NCI-H187 (cell line): ENCODE measurements at places on chromosomes 1 and 21.

GRCh38 chr1:159266832-159267231, 35.3 kb upstream of the FCER1A start:
- DNase-seq = no peak

DNA sequence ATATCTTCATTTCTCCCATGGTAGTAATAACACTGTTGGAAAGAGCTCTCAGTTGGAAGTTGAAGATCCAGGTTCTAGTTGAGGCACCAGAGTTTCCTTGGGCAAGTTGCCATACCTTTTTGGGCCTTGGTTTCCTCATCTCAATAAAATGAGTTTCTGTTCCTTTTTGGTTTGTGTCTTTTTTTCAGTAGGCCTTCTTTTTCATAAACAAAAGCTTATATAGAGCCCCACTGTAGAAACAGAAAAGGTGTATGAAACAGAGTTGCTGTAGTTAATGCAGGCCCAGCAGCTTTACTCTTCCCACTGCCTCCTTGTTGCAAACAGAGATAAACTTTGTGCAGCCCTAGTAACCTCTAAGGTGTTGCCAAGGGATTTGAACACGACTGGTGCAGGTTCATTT, 41.7 kb downstream of the WNT4 start:
- DNase-seq = no peak

GRCh38 chr1:162384601-162385279, 3.2 kb downstream of the C1orf226 start:
- DNase-seq = no peak

- no peak for DNase-seq
Measured at GRCh38 chr1:13702425-13703127, 2.6 kb downstream of the PRDM2 start.

DNA sequence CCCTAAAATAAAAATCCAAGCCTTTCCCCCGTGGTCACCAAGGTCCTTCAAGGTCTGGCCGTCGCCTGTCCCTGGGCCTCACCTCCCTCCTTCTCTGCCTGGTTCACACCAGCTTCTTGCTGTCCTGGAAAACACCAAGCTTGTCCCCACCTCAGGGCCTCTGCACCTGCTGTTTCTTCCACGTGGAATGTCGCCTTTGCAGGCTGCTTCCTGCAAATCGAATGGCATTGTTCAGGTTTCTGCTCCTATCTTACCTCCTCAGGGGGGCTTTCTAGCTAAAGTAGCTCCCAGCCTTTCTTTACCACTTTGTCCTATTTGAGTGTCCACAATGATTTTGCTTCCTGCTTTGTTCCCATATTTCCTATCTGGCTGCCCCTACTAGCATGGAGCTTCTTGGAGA, 3.3 kb upstream of the CASZ1 start:
- no peak for DNase-seq

DNA sequence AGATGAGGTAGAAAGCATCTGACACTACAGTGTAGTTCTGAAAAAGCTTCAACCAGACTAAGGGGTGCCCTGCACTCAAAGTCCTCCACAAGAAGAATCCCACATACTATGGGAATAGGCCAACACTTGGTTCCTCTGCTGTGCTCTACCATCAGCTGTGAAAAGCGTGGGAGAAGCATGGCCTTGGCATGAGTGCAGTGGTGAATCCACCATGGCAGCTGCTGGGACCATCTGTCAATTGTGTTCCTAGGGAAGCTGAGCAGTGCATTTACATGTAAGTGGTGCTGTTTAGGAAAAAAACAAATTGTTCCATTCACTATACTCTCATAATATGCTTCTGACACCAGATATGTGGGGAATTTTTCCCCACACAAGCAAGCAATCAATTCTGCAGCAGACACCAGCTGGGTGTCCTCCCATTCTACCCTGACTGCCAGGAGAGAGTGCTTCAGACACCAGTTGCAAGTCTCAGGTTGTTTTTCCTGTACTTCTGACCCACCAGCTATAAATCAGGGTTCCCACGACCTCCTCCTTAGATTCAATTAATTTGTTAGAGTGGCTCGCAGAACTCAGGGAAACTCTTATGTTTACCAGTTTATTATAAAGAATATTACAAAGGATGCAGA, 230.8 kb upstream of the CHRM3 start:
- DNase-seq = no peak

DNA sequence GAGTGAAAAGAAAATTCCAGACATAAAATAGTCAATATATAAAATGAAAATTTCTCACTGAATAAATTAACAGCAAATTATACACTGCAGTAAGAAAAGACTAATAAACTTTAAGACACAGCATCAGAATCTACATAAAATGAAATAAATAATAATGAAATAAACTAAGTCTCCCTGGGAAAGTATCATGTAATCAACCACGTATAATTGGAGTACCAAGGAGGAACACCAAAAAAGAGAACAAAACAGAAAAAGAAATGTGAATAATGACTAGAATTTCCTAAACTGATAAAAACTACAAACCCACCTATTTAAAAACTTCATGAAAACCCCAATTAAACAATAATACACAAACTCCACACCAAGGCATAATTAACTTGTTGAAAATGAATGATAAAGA, 43.6 kb downstream of the SASS6 start:
- no peak for DNase-seq

DNA sequence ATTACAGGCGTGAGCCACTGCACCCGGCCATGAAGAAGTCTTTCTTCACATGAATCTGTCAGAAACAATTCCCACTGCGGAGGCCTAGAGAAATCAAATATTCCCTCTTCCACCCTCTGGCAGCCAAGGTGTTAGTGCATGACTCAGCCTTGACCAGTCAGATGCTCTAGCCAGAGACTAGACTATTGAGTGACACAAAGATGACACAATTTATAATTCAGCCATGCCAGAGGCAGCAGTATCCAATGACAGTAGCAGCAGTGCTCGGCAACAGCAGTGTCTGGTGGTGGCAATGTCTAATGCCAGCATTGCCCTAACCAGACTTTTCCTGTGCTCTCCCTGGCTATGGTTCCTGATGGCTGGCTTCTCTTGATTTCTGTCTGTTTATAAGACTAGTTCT, 8.7 kb downstream of the CTXND2 start:
- DNase-seq = no peak

GRCh38 chr1:211259638-211260126, 516 bp downstream of the RCOR3 start:
- DNase-seq = no peak

- DNase-seq = no peak
Measured at GRCh38 chr21:27690426-27690825, 723.5 kb upstream of the ADAMTS5 start.

DNA sequence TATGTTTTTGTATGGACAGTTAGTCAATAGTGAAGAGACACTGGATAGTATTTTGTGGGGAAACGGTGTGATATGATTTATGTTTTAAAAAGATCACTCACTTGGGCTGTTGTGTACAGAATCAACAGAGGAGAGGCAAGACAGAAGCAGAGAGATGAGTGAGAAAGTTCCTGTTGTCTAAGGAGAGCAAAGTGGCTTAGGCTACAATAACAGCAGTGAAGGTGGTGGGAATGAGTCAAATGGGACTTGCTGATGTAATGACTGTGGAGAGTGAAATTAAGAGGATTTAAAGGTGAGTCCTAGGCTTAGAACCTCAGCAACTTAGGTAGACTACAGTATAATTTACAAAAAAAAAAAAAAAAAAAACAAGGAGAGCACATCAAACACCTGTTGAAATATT, 169.2 kb upstream of the HP1BP3 start:
- DNase-seq = no peak

- DNase-seq = no peak
Measured at GRCh38 chr1:192441492-192441891, 124.7 kb downstream of the RGS21 start.

DNA sequence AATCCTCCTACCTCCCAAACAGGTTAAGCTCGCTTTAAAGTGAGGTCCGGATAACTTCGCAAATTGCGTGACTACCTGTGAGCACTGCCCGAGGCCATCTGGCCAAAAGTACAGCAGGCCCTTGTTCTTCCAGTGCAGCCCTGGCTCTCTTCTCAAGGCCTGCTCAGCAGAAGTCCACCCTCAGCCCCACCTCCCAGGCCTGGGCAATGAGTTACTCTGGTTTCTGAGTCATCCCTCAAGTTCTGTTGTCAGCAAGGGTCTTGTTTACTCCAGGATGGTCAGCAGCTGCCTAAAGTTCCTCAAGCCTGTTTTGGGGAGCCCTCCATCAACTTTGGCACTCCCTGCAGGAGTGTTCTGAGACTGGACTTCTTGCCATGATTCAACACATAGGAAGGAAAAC, 101.7 kb downstream of the BCAR3 start:
- no peak for DNase-seq

- DNase-seq = no peak
Measured at GRCh38 chr1:208169081-208169879, 74.9 kb downstream of the PLXNA2 start.

GRCh38 chr1:158126425-158126824, 54.3 kb upstream of the CD1D start:
- DNase-seq = no peak

DNA sequence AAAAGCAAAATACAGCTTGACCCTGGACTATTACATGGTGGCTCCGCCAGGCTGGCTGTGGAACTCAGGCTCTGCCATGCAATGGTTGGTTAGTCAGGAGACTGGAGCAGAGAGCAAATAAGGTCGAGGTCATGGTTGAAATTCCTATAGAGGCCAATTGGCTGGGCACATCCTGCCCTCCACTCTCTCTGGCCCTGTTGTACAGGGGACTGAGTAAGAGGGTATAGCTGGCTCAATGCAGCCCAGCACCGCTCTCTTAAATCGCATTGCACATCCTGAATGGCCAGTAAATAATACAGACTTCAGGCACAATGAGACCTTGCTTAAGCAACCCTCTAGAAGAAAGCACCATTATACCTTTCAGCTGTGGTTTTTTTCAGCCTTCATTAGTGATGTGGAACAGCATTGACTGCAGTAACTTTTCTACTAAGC, 59.3 kb upstream of the PPP2R5A start:
- no peak for DNase-seq

DNA sequence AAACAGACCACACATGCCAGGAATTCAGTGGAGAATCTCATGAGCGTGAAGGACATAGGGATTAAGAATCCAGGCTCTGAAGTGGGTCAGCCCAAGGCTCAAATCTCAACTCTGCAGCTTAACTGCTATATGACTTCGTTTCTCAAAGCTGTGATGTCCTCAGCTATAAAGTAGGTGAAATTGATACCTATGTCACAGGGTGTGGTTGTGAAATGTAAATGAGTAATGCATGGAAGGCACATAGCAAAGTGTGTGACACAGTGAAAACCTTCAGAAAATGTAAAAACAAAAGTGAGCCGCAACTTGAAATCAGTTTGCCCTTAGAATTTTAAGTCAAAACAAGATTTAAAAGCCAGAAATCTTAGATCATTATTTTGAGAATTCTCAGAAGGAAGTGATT, 145.7 kb upstream of the PRMT6 start:
- no peak for DNase-seq

- DNase-seq = no peak
Measured at GRCh38 chr1:84668185-84668584, 22.1 kb downstream of the SSX2IP start.

DNA sequence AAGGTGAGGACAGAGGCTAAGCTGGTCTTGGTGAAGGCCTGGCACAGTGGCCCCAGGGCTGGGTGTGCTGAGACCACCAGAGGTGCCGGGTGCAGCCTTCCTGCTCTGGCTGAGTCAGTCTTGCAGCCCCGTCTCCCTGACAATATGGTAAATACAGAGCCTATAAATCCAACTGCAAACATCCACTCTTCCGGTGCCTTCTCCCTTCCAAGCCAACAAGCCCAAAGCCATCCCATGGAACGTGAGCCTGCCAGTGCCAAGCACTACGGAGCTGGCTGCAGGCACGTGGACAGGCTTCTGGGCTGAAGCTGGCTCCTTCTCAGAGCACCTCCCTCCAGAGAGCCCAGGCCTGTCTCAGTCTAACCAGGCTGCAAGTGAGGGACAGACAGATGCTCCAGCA, 70.0 kb downstream of the TRABD2B start:
- no peak for DNase-seq

DNA sequence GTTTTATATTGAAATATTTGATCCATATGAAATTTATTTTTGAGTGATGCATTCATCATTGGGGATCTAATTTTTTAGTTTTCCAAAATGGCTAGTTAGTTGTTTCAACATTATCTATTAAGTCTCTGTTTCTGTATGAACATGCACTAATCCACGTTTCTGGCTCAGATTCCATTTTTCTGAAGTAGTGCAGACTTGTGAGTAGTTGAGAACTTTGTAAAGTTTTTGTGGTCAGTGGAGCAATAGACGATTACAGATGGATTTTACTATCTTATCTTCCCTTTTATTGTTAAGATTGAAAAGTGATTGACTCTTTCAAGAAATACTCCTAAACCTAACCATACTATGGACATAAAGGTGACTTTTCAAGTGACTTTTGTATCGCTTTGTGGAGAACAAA, 16.7 kb downstream of the SOAT1 start:
- no peak for DNase-seq

GRCh38 chr1:63831409-63831808, 57.6 kb downstream of the ROR1 start:
- no peak for DNase-seq

DNA sequence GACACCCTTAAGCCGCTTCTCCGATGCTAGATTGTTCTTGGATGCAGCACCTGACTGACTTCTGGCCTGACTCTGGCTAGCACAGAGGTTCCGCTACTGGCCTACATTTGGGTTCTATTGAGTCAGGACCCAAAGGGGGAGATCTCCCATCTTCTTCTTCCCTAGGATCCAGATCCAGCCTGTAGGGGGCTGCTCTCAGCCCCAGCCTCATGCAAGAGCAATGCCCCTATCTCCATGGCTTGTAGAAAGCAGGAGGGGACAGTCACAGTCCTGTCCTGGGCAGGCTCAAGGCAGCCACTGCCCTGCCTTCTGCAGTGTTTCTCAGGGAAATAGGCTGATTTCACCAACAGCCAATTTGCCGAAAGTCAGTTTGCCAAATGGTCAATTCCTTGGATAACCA, 6.3 kb upstream of the ADAR start:
- no peak for DNase-seq

DNA sequence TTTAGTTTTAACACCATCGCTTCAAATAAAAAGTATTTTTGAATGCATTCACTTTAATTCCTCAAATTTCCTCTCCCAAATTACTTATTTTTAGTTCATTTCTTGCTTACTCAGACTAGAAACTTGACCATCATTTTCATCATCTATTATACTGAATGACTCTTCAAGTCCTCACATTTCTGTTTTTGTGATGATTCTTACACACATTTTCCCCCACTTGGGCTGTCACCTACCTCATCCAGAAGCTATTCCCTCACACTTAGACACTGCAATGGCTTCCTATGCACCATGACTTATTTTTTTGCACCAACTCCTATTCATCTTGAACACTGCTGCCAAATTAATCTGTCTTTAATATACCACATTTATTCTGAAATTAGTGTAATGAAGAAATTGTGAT, 239.6 kb upstream of the DUSP10 start:
- DNase-seq = no peak

DNA sequence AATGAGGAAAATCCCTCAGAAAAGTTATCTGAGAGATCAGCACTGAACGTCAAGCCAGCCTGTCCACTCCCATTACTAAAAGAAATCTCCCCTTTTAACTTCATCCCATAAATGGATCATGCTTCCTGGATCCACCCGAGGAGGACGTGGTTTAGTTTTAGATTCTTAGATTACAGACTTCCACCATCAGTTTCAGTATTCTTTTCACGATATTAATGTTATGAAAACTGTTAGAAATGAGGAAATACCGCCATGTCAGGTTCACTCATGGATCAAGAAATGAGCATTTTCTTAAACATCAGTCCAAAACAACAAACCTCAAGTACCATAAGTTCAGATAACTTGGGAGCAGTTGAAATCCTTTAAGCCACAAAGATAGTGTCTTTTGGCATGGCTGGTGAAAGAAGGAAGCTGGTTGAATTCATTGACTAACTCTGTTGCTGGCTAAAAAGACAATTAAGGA, 49.8 kb downstream of the NFIA start:
- DNase-seq = no peak

- no peak for DNase-seq
Measured at GRCh38 chr1:53449021-53449420, 10.2 kb upstream of the DMRTB1 start.
